ENCODE measurements at places on chromosomes 13 and 19.

DNA sequence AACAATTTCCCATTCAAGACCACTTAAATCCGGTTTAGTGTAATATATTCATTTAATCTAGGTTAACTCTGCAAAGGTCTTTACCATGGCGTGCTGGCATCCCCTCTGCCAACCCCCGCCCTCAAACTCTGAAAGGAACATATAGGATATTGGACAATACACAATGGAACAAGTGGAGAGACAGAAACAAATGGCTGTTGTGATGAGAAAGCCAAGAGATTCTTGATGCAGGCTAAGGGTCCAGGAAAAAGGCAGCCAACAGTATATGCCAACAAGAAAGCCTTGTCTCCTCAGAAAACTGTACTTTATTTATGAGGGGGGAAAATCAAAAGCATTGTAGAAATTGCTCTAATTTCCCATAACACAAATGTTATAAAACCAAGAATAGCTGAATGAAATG is 407.3 kb upstream of the SGCG start:
- DNase-seq: no peak

GRCh38 chr13:49731766-49732165 is 40.5 kb upstream of the EBPL start:
- no peak for DNase-seq

DNA sequence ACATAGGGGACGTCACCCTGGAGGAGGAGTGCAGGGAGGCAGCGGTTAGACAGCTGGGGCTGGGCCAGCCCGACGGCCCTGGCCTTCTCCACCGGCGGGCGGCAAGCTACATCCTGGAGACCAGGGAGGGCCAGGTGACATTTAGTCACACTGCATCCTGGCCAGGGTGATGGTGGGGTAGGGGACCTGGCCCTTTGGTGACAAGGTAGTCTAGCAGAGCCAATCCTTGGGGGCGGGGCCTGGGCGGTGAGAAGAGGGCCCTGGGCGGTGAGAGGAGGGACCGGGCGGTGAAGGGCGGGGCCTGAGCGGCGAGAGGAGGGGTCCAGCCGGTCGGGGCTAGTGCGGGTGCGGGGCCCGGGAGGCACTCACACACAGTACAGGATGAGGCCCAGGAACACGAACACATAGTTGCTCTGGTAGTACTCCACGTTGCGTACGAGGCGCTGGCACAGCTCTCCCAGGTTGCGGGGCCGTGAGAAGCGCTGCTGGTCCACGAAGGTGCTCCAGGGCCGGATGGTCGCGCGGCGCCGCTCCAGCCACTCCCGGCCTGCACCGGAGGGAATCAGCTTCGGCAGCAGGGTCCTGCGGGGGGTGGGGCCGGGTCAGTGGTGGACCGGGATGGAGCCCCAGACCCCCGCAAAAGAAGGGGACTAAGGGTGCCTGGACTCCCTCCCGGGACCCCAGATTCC is 610 bp downstream of the RABAC1 start:
- peak; percentile 64 for DNase-seq

GRCh38 chr13:110045202-110045601 is 258.8 kb upstream of the IRS2 start:
- DNase-seq: no peak

GRCh38 chr19:8209462-8210378 is 550 bp downstream of the CERS4 start:
- DNase-seq: peak; percentile 43

DNA sequence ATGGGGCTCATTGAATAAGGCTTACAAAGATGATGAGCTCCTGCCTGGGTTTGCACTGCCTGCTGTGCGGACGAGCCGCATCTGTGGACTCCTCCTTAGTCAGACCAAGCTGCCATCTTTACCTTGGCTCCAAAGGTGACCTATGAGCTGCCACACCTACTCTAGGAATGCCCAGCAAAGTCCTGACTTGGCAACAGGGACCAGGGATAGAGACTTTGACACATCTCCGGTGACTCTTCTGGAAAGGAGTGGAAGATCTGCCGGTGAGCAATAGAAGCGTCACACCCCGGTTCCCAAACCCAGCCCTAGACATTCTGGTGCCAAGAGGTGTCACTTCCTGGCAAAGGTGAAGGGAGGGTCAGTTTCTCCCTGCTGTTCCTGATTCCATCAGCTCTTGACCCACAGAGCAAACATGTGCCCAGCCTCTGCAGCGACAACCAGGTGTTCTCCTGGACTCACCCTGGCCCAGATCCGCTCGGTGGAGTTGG is 50.2 kb upstream of the GTF3A start:
- DNase-seq: no peak
